GOT3 (cell line): ENCODE measurements at places on chromosomes 11 and 22.

DNA sequence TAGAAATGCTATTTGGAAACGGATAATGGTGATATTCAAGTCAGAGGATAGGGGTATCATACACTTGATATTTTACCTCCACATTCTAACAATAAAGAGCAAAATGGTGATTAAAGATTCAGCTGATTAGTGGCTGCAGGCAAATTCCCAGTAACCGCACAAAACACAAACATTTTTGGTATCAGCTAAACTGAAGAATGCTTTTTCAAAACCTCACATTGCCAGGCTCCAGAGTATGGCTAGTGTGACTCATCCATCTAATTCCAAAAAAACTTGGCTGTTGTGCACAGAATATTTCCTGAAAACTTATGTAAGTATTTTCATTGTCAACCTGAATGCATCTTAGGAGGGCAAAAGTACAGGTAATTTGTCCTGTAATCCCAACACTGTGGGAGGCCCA, 10.9 kb downstream of the SRPRA start:
- no peak for DNase-seq

DNA sequence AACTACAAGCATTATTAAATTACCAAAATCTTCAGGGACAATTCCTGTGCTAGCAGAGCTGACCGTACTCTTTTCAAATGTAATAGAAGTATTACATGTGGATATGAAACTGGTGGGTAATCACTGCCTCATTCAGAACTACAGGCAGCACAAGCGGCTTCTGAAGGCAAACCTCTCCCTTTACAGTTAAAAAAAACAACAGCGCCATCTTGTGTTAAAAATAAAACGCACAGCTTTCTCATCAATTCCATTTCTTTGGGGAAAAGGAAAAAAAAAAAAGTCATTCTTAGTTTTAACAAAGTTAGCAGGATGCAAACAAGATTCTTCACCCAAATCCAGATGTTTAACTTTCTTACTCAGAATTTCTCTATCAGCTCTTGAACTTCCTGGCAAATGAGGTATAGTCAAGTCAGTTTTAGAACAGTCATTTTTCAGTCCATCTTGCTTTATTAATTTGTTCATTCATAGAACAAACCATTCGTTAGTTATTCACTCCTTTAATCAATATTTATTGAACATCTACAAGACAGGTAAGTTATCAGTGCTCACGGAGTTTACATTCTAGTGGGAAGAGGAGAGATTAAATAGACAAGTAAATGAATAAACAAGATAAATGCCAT, 331.8 kb upstream of the MPPED2 start:
- no peak for DNase-seq

DNA sequence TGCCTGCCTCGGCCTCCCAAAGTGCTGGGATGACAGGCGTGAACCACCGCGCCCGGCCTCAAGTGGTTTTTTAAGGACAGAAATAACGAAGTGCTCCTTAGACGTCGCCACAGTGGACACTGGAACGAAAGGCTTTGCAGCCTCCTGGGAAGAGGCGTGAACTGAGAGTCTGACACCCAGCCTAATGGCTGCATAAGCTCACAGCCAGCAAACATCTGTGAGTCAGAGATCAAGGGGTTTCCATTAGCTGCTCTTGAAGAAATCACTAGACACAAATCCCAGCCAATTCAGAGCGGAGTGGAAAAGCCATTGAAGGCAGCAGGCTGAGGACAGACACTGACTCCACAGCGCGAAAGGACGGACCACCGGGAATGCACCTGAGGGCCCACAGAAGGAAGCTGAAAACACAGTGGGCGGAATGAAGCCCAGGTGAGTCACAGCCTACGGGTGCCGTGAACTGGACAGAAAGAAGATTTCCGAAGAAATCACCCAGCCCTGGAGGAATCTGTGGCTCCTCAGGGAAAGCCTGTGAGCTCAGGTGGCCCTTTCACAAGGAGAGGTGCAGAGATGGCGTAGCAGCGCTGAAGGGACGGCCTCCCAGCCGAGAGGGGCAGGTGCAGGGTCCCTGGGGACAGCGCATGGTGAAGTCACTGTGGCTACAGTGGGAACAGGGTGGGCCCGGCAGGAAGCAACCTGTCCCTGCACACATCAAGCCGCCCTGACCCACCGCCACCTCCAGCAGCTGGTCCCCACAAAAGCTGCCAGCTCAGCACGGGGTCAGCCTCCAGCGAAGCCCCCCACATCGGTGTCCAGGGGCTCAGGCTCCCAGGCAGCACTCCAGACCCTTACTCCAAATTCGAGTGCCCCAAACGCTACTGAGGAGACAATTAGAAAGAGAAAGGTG, 11.6 kb downstream of the LMNTD2 start:
- no peak for DNase-seq

DNA sequence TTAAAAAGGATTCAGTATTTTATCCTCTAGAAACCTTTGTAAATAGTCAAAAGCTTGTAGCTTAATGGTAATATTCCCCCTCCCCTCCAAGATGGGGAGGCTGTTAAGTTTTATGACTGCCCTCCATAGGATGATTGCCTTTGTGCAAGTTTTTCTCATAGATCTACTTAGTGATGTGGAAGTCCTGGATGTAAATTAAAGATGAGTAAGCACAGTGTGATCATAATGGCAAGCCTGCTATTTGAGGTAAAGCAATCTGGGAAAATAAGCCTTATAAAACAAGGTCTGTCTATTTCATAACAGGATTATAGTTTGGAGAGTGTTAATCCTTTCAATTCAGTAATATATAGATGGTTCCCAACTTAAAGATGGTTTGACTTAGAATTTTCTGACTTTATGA, 216.3 kb downstream of the DDX10 start:
- DNase-seq: no peak

GRCh38 chr11:76392870-76393269, 11.7 kb downstream of the GVQW3 start:
- DNase-seq: no peak

GRCh38 chr22:23889620-23890019, 4.6 kb upstream of the MIF start:
- no peak for DNase-seq

GRCh38 chr11:120001178-120002090, 136.5 kb downstream of the TRIM29 start:
- no peak for DNase-seq

DNA sequence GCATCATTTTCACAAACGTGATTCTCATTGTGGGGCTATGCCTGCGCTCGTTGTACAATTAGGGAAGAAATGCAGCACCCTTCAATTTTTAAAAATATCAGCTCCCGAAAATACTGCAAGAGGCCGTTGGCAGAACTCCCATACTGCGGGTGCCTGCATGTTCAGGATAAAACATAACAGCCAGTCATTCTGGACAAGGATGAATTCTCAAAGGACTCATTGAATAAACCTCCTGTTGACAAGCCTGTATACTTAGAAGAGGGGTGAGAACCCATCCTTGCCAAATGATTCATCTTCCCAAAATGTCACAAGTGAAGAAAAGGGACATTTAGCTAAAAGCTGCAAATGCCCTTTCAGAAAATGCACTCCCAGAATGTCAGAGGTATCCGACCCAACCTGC, 141.9 kb downstream of the CSNK2A3 start:
- DNase-seq: no peak

DNA sequence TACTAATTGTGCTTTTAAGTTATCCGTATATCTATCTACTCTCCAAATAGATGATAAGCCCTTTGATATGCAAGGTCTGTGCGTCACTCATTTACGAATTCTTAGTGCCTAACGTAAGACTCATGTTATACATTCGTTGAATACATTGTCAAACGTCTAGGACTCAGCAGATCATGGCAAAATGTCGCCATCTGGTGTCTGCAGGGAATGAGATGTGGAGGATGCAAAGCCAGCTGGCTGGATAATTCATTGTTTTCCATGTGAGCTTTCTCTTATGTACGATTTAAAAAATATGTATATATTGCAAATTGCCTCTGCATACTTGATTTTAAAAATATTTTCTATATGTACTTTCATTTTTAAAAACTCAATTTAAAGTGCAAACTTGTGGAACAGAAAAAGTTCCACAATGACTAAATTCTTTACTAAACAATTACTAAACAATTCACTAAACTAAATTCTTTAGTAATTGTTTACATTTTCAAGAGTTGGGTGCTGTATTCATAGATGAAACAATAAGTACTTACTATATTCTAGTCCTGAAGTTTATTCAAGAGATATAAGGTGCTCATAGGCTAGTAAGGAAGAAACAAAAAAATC, 33.8 kb downstream of the ZNF202 start:
- DNase-seq: no peak

- DNase-seq: no peak
These were observed 2249.5 kb downstream of the LRRC4C start for GRCh38 chr11:39209981-39210380.
